ENCODE measurements at places on chromosomes 1 and 21.

DNA sequence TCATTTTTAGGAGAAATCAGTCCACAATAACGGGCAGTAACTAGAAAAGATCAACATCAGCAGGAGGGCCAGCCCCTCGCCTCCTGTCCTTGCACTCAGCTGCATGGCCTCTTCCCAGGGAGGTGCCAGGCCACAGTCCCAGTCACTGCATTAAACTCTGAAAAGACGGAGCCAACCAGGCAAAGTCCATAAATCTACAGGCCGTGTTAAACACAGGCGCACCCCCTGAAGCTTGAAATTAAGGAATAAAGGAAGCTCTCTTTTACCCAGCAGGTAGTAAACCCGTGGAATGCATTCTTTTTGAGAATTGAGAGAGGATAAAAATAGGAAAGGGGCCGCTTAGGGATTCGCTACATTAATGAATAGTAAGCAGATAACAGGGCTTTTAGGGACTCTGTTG lies 18.4 kb downstream of the H6PD start:
- peak; percentile 95 for DNase-seq

DNA sequence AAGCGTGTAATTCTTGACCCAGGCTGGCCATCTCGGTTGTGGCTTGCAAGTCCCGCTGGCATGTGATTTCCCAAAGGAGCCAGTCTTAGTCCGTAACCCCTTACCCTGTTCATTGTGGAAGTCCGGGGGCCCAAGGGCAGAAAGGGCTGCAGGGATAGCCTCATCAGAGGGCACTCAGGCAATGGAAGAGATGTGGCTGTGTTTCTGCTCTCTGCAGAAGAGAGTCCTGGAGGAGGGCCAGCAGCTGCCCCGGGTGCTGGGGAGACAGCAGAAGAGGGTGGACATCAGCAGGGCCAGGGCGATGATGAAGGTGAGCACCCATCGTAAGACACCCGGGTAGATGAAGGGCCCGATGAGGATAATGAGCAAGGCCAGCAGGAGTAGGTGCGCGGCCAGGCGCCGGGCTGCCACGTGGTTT lies 830 bp downstream of the RNF186 start:
- no peak for DNase-seq

DNA sequence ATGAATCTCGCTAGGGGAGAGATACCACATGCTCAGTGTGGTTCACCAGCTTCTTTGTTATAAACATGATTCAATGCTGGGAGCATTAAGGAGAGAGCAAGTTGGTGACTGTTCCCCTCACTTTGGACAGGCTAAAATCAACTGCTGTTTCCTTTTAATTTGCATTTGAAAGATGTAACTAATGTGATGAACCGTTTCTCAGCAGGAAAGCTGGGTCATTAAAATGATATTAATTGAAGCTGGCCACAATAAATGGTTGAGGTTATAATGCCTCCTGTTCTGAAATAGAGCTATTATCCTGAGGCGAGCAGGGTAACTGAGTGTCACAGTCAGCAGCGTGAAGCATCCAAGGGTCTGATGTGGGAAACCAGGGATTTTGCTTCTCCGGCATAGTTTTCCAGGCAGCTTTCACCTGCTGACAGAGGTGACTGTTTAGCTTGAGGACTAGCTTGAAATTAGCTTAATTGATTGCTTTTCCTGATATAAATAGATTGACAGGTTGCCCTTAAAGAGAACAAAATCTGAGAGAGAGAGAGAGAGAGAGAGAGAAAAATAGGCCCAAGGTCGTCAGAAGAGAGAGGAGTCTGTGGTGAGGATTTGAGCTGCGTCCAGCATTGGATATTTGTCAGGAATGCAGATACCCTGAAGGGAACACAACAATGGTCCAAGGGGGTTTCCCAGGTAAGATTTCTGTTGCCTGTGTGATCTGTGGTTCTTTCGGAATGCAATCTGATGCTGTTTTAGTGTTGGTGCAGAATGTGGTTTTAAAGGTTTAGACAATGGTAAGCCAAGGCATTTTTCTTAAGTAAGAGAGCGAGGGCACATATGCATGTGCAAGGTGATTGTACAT lies 209.7 kb downstream of the PATJ start:
- DNase-seq: peak; percentile 12

DNA sequence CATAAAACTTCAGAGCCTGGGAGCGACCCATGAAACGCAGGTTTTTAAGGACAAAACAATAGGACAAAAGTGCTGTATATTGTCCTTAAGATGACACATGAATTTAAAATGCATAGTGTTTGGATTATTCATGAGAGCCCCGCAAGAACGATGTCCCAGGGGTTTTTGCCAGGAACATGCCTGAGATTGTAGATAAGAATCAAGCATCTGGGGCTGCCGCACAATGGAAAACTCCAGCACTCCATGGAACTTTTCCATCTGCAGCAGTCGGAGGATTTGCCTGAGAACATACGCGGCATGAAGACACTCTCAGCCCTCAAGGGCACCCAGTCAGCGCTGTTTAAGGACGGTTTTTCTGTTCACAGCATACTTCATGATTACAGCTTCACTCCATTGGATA lies 5.3 kb upstream of the ERG start:
- no peak for DNase-seq

- no peak for DNase-seq
These were observed 664.4 kb downstream of the LMO4 start for GRCh38 chr1:87993051-87993450.

- peak; percentile 43 for DNase-seq
These were observed 9.8 kb upstream of the GJA8 start for GRCh38 chr1:147892731-147893214.

GRCh38 chr1:21638531-21639341 lies 30.4 kb downstream of the RAP1GAP start:
- no peak for DNase-seq

GRCh38 chr1:197062692-197063091 lies 4.4 kb downstream of the F13B start:
- no peak for DNase-seq

DNA sequence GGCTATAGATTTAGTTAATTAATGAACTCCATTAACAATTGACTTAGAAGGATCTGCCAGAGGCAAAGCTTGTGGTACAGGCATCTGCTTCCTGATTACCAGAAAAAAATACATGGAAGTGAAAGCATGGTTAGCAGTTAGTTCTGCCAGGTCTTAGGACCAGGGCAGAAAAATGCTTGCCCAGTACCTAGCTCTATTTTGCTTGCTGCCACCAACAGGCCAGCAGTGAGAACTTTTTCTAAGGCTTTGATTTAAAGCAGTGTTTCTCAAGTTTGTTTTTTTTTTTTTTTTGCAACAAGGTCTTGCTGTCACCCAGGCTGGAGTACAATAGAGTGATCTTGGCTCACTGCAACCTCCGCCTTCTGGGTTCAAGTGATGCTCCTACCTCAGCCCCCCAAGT lies 16.4 kb upstream of the MTF1 start:
- DNase-seq: peak; percentile 24

All from NCI-H2227 treated with DMSO at 0.1 percent for 48 hours (cell line).